ENCODE measurements at places on chromosomes 3 and 15. TPM values are rescaled to one million over a fixed set of nuclear protein-coding genes. Genes with fewer than 3 reads are reported as not detected.

The LPP gene
- total RNA-seq = 9.3 TPM

The DVL3 gene
- total RNA-seq = 22.3 TPM

The UBE3A gene
- total RNA-seq = 19.8 TPM

The TTBK2 gene
- 1.3 TPM for total RNA-seq

The WDR72 gene
- 8.3 TPM for total RNA-seq

The TMEM266 gene
- 0.23 TPM for total RNA-seq

The DGKG gene
- total RNA-seq = 7.3 TPM

The SLC22A13 gene
- not detected for total RNA-seq

The HAUS2 gene
- total RNA-seq = 19.6 TPM

The DCBLD2 gene
- 259 TPM for total RNA-seq

The SERINC4 gene
- 0.09 TPM for total RNA-seq

The SLC28A2 gene
- total RNA-seq = not detected

The CACNA2D3 gene
- 0.15 TPM for total RNA-seq

The TRPM1 gene
- total RNA-seq = not detected

The FGD5 gene
- total RNA-seq = 0.03 TPM

The LRRC2 gene
- total RNA-seq = not detected

The CHL1 gene
- not detected for total RNA-seq

The MRPL3 gene
- total RNA-seq = 94.4 TPM

The CCDC191 gene
- total RNA-seq = 1.5 TPM

The MELTF gene
- total RNA-seq = 60.8 TPM

The CORO2B gene
- total RNA-seq = 3.6 TPM

The RTP4 gene
- total RNA-seq = not detected

The STAC gene
- total RNA-seq = 1.9 TPM

The SAXO2 gene
- total RNA-seq = 2.1 TPM

The SPSB4 gene
- 0.20 TPM for total RNA-seq

The NME9 gene
- total RNA-seq = not detected

The CCRL2 gene
- total RNA-seq = not detected

The AMT gene
- total RNA-seq = 0.53 TPM

The NPAP1 gene
- total RNA-seq = not detected

The POPDC2 gene
- 0.37 TPM for total RNA-seq

The DISP2 gene
- 1.1 TPM for total RNA-seq

The KCNMB2 gene
- not detected for total RNA-seq

The TNFSF10 gene
- not detected for total RNA-seq

The EIF4E3 gene
- 3.9 TPM for total RNA-seq

The CNTN4 gene
- total RNA-seq = not detected

The ALPK3 gene
- total RNA-seq = 0.07 TPM

The SYNPR gene
- total RNA-seq = not detected

The GOLGA8Q gene
- total RNA-seq = 0.11 TPM

The RBP2 gene
- total RNA-seq = not detected

The MNS1 gene
- total RNA-seq = 3.0 TPM

The GOLGA6D gene
- not detected for total RNA-seq

The KCNMB3 gene
- 1.4 TPM for total RNA-seq

The MYRIP gene
- not detected for total RNA-seq

The COL6A5 gene
- not detected for total RNA-seq

The TICRR gene
- total RNA-seq = 10.5 TPM

The SCN11A gene
- total RNA-seq = 0.01 TPM

The CCDC39 gene
- not detected for total RNA-seq

The REC114 gene
- not detected for total RNA-seq

The PLA2G4E gene
- not detected for total RNA-seq

The MAGEL2 gene
- total RNA-seq = not detected

The PP2D1 gene
- not detected for total RNA-seq

The PLA2G4D gene
- total RNA-seq = not detected

The CACNA2D2 gene
- 0.53 TPM for total RNA-seq

The ZNF501 gene
- not detected for total RNA-seq

Data from A549 treated with AZD2906 at 1 μM for 4 hours (cell line).